ENCODE measurements at places on chromosomes 6 and 20. TPM values are rescaled to one million over a fixed set of nuclear protein-coding genes. Genes with fewer than 3 reads are reported as not detected.

- H3K4me1 ChIP-seq: peaks cover 11% of the 10 kb centered on the region
- no peak for DNase-seq
- H3K4me3 ChIP-seq: no peak overlapping the region
- H3K27ac ChIP-seq: no peak overlapping the region
Observed at GRCh38 chr6:18510644-18511033, 123.5 kb downstream of the RNF144B start.

NINL gene
- 1.9 TPM for polyA plus RNA-seq

- no peak overlapping the region for H3K4me3 ChIP-seq
- H3K27me3 ChIP-seq: no peaks in the 10 kb centered on the region
- no peaks in the 10 kb centered on the region for H3K36me3 ChIP-seq
- H3K27ac ChIP-seq: no peak overlapping the region
Observed at GRCh38 chr20:11799281-11799684, 118.4 kb upstream of the BTBD3 start.

GRCh38 chr6:108653949-108654348 is 93.2 kb downstream of the FOXO3 start:
- H3K36me3 ChIP-seq: no peaks in the 10 kb centered on the region
- peaks cover 79% of the 10 kb centered on the region for H3K4me1 ChIP-seq
- DNase-seq: peak; percentile 51
- peak overlapping the region; percentile 3 for H3K27ac ChIP-seq

GRCh38 chr6:2810092-2810671 is 31.5 kb downstream of the SERPINB1 start:
- no peak overlapping the region for H3K27ac ChIP-seq
- H3K4me3 ChIP-seq: no peak overlapping the region
- H3K4me1 ChIP-seq: no peaks in the 10 kb centered on the region
- H3K27me3 ChIP-seq: no peaks in the 10 kb centered on the region

GRCh38 chr20:35263532-35264341 is 14.2 kb downstream of the MMP24OS start:
- H3K36me3 ChIP-seq: no peaks in the 10 kb centered on the region
- 0 out of 2 replicates have a peak overlapping the region, but pooled peaks have one; percentile 7 for H3K4me3 ChIP-seq
- H3K27ac ChIP-seq: 0 out of 2 replicates have a peak overlapping the region, but pooled peaks have one; percentile 17

DNA sequence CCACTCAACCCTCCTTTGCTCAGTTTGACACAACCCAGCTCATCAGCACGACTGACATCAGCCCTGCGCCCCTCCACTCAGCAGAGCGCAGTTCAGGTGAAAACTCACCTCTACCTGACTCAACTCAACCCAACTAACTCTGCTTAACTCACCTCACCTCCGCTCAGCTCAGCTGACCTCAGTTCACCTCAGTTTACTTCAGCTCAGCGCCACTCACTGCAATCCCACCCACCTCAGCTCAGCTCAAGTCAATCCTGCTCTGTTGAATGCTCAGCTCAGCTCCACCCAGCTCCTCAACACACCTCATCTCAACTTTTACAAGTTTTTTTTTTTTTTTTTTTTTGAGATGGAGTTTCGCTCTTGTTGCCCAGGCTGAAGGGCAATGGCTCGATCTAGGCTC is 39.6 kb downstream of the CEBPB start:
- H3K4me3 ChIP-seq: no peak overlapping the region
- no peak overlapping the region for H3K27ac ChIP-seq
- DNase-seq: no peak
- H3K4me1 ChIP-seq: peaks cover 23% of the 10 kb centered on the region

GRCh38 chr6:157223021-157223430 is 100.3 kb downstream of the TMEM242 start:
- H3K36me3 ChIP-seq: no peaks in the 10 kb centered on the region
- DNase-seq: peak; percentile 44
- H3K4me3 ChIP-seq: no peak overlapping the region
- H3K27me3 ChIP-seq: no peaks in the 10 kb centered on the region
- peaks cover 27% of the 10 kb centered on the region for H3K4me1 ChIP-seq
- H3K27ac ChIP-seq: no peak overlapping the region

RSPO3 gene
- polyA plus RNA-seq: 4.1 TPM

- H3K36me3 ChIP-seq: no peaks in the 10 kb centered on the region
- DNase-seq: no peak
- no peak overlapping the region for H3K27ac ChIP-seq
- no peak overlapping the region for H3K4me3 ChIP-seq
Observed at GRCh38 chr6:62998022-62998421, 213.2 kb upstream of the FKBP1C start.

DNA sequence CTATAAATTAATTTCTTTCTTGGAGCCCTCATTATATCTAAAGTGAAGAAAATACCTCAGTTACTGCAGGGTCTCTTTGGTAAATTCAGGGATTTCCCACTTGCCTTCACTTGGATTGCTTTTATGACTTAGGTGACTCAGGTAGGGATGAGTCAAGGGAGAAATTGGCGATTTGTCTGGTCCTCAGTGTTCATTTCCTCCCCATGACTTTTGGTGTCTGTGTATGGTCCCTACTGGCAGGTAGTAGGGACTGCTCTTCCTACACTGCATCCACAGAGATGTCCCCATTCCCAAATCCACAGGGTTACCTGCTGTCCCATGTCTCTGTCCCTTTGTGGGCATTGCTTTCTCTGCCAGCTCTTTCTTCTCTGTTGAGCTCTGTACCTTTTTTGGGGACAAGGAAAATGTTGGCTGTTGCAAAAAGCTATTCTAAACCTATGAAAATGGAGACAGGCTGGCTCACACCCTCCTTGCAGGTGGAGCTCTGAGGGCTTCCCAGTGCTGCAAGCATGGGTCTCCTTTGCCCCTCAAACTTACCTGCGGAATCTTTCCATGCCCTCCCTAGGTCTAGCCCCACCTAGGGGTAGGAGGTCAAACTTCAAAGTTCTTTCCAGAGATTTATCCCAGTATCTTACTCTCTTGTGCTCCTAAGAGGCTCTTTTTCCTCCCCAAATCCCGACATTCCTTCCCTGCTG is 211.9 kb downstream of the ZNF217 start:
- no peaks in the 10 kb centered on the region for H3K4me1 ChIP-seq
- no peak overlapping the region for H3K4me3 ChIP-seq
- H3K27ac ChIP-seq: no peak overlapping the region
- H3K27me3 ChIP-seq: no peaks in the 10 kb centered on the region
- no peaks in the 10 kb centered on the region for H3K36me3 ChIP-seq

- no peak for DNase-seq
- H3K4me3 ChIP-seq: no peak overlapping the region
- H3K27ac ChIP-seq: no peak overlapping the region
- H3K4me1 ChIP-seq: no peaks in the 10 kb centered on the region
- H3K36me3 ChIP-seq: peaks cover 27% of the 10 kb centered on the region
Observed at GRCh38 chr20:62946918-62947317, 5.6 kb upstream of the SLC17A9 start.

NRSN1 gene
- polyA plus RNA-seq: not detected

SMIM13 gene
- 6.4 TPM for polyA plus RNA-seq

GRCh38 chr20:57555457-57556184 is 5.3 kb upstream of the PCK1 start:
- no peak for DNase-seq
- no peak overlapping the region for H3K27ac ChIP-seq
- no peaks in the 10 kb centered on the region for H3K4me1 ChIP-seq

- H3K27ac ChIP-seq: peak overlapping the region; percentile 96
- H3K27me3 ChIP-seq: no peaks in the 10 kb centered on the region
- no peak overlapping the region for H3K4me3 ChIP-seq
- peak; percentile 80 for DNase-seq
- H3K36me3 ChIP-seq: no peaks in the 10 kb centered on the region
Observed at GRCh38 chr6:3884007-3884745, 35.0 kb downstream of the FAM50B start.

GRCh38 chr20:25038103-25038410 is 19.9 kb downstream of the ACSS1 start:
- no peaks in the 10 kb centered on the region for H3K36me3 ChIP-seq
- H3K27me3 ChIP-seq: no peaks in the 10 kb centered on the region
- H3K4me3 ChIP-seq: no peak overlapping the region
- peaks cover 20% of the 10 kb centered on the region for H3K4me1 ChIP-seq

IRF4 gene
- 0.70 TPM for polyA plus RNA-seq

VSTM2L gene
- polyA plus RNA-seq: 5.1 TPM

DNA sequence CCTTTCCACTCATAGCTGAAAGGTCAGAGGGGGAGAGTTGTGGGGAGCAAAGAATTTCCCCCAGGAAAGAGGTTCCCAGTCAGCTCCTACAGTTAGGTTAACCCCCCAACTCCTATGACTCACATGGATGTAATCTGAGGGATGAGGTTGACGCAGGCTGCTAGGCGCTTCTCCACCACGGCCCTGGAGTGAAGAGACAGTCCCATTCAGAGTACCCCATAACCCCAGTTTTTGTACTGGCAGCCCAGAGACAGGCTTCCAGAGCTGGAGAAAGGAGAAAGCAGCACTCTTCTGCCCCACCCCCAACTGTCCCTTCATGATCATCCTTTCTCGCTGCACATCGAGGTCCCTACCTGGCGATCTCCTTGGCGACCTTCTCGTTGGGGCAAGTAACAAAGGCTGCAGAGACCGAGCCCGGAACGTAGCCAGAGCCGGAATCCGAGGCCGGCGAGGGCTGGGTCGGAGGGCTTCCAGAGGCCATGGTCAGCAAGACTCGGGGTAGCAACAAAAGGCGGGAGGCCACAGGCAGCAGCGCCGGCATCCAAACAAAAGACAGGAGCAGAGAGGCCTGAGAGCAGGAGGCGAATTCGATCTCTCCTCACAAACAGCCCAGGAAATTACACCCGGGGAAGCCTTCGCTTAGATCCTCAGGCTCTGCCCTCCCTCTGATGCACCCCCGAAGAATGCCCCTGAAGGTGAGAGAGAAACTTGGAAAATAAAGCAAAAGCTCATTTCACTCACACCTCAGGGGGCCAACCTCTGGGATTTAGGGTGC is 592 bp downstream of the CUTA start:
- H3K4me3 ChIP-seq: peak overlapping the region; percentile 86
- peak overlapping the region; percentile 96 for H3K27ac ChIP-seq

- H3K36me3 ChIP-seq: no peaks in the 10 kb centered on the region
- no peak for DNase-seq
- H3K4me1 ChIP-seq: peaks cover 7% of the 10 kb centered on the region
- no peaks in the 10 kb centered on the region for H3K27me3 ChIP-seq
Observed at GRCh38 chr6:79082304-79082703, 4.2 kb upstream of the PHIP start.

NKAIN4 gene
- polyA plus RNA-seq: not detected

LY86 gene
- not detected for polyA plus RNA-seq

RBM24 gene
- polyA plus RNA-seq: 3.5 TPM

GRCh38 chr20:16846006-16846405 is 97.8 kb downstream of the OTOR start:
- peak; percentile 70 for DNase-seq
- H3K27ac ChIP-seq: peak overlapping the region; percentile 58
- H3K27me3 ChIP-seq: no peaks in the 10 kb centered on the region

DNA sequence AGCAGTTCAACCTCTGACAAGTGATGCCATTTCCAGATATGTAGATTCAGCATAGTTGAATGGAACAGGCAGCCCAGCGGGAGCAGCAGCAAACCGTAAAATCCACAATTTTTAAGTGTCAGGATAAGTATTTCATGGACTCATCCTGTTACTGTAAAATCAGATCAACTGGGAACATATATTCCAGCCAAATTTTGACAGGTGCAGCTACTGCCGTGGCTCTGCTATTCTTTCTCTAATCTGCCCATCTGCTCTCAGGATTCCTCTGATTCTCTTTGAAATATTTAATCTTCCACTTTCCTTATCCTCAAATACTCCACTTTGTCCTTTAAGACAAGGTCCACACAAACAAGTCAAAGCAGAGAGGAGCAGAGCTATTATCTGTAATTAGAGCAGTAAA is 245.4 kb upstream of the ASCC3 start:
- no peaks in the 10 kb centered on the region for H3K4me1 ChIP-seq
- H3K27me3 ChIP-seq: no peaks in the 10 kb centered on the region
- H3K27ac ChIP-seq: no peak overlapping the region
- no peak for DNase-seq
- no peaks in the 10 kb centered on the region for H3K36me3 ChIP-seq
- no peak overlapping the region for H3K4me3 ChIP-seq

DNA sequence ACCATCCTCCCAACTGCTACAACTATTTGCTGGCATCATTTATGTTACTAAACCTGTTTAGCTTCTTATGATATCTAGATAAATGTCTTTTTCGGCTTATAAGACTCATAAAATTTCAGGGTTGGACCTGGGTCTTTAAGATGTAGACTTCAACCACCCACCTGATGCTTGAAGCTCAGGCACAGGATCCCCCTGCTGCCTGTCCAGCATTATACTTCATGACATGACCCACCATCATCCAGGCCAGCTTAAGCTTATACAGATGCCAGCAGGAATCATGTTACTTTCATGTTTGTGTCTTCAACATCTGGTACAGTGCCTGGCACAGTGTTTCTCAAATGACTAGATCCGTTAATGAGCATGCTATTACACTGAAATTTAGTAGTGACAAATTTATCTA is 47.4 kb downstream of the SLC17A5 start:
- no peak for DNase-seq
- H3K27me3 ChIP-seq: no peaks in the 10 kb centered on the region
- H3K4me1 ChIP-seq: no peaks in the 10 kb centered on the region

- H3K36me3 ChIP-seq: no peaks in the 10 kb centered on the region
- no peaks in the 10 kb centered on the region for H3K4me1 ChIP-seq
- H3K27me3 ChIP-seq: no peaks in the 10 kb centered on the region
- no peak for DNase-seq
Observed at GRCh38 chr20:40108321-40108720, 580.7 kb downstream of the MAFB start.

DNA sequence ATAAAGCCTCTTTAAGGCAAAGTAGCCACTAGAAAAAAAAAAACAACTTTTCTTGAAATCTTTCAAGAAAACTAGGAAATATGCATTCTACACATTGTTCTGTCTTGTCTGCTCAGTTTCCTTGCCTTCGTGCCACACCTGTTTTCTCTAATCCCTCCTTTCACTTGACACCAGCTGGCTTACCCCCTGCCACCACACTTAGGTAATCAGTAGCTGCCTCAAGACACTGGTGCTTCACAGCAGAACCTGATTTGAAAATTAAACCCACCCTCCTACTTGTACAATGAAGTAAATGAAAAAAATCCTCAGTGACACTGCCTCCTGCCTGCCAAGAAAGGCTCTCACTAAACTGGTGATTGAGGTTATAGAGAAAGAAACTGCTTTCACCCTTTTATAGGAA is 45.8 kb upstream of the SCML4 start:
- no peaks in the 10 kb centered on the region for H3K27me3 ChIP-seq
- no peak for DNase-seq
- H3K27ac ChIP-seq: no peak overlapping the region

DNA sequence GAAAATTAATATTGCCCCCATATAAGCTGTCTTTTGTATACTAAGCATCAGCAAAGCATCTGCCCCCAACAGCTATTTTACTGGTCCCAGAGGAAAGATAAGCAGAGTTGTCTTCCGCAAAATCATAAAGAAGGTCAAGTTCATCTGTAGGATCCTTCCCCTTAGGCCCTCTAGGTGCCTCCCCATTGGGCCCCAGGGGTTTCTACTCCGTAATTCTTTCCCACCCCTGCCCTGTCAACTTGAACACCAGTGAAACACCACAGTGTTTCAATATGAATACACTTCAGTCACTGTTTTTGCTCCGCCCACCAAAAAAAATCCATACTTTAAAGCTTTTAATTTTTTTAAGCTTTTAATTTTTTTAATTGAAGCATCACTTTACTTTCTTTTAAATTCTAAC is 159.2 kb downstream of the ATXN1 start:
- H3K4me1 ChIP-seq: no peaks in the 10 kb centered on the region
- DNase-seq: no peak
- H3K27me3 ChIP-seq: no peaks in the 10 kb centered on the region
- H3K36me3 ChIP-seq: no peaks in the 10 kb centered on the region
- H3K27ac ChIP-seq: no peak overlapping the region
